ENCODE measurements at places on chromosomes 11 and 22. TPM values are rescaled to one million over a fixed set of nuclear protein-coding genes. Genes with fewer than 3 reads are reported as not detected.

The TMEM109 gene
- 127 TPM for total RNA-seq

The C22orf15 gene
- not detected for total RNA-seq

The RIC3 gene
- 0.95 TPM for total RNA-seq

The OR6T1 gene
- total RNA-seq, result not detected

The CCDC15 gene
- total RNA-seq, result 0.61 TPM

The CD44 gene
- total RNA-seq, result 794 TPM

The TRIM49 gene
- total RNA-seq, result not detected

The CATSPER1 gene
- 1.3 TPM for total RNA-seq

The P2RY6 gene
- 14.1 TPM for total RNA-seq

The PDGFD gene
- total RNA-seq, result 8.6 TPM

The LDLRAD3 gene
- total RNA-seq, result 21.7 TPM

The PIH1D2 gene
- total RNA-seq, result 1.3 TPM

The TYR gene
- not detected for total RNA-seq

The TUB gene
- total RNA-seq, result 5.7 TPM

The AMOTL1 gene
- total RNA-seq, result 11.0 TPM

The YPEL1 gene
- total RNA-seq, result 0.67 TPM

The USH1C gene
- total RNA-seq, result 0.85 TPM

The CELSR1 gene
- 23.2 TPM for total RNA-seq

The C11orf21 gene
- total RNA-seq, result not detected

The CECR2 gene
- 0.12 TPM for total RNA-seq

The FXYD2 gene
- 16.9 TPM for total RNA-seq

The CXCR5 gene
- 0.14 TPM for total RNA-seq

The GAB4 gene
- total RNA-seq, result not detected

The CD3D gene
- total RNA-seq, result not detected

The APOA1 gene
- total RNA-seq, result 0.23 TPM
